ENCODE measurements at places on chromosomes 5 and 9. TPM values are rescaled to one million over a fixed set of nuclear protein-coding genes. Genes with fewer than 3 reads are reported as not detected.

DNA sequence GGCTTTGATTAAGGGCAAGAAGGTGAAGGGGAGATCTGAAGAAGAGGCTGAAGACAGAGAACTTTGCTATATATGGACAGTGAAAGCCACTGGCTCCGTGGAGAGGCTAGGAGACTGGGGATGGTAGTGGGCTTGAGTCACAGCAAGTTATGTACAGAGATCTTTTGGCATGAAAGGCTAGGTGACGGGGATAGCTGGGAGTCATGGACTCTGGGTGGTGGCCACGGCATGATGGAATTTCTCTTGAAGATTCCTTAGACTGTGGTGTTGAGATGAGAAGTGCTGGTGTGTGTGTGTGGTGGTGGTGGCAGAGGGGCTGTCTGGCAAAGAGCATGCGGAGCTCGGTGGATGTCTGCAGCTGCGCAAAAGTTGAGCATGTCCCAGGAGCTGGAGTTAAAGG is 120.6 kb upstream of the STC2 start:
- DNase-seq, result no peak

DNA sequence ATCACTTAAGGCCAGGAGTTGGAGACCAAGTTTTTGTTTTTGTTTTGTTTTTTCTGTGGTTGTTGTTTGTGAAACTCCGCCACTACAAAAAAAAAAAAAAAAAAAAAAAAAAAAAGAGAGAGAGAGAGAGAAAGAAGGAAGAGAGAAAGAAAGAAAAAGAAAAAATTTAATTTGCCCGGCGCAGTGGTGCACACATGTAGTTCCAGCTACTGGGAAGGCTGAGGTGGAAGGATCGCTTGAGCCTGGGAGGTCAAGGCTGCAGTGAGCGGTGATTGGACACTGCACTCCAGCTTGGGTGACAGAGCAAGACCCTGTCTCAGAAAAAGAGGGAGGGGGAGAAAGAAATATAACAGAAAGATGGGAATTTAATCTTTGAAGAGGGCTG is 902 bp downstream of the THG1L start:
- no peak for DNase-seq

Gene ARHGEF37
- total RNA-seq, result 5.6 TPM

Gene TRIM52
- total RNA-seq, result 14.1 TPM

DNA sequence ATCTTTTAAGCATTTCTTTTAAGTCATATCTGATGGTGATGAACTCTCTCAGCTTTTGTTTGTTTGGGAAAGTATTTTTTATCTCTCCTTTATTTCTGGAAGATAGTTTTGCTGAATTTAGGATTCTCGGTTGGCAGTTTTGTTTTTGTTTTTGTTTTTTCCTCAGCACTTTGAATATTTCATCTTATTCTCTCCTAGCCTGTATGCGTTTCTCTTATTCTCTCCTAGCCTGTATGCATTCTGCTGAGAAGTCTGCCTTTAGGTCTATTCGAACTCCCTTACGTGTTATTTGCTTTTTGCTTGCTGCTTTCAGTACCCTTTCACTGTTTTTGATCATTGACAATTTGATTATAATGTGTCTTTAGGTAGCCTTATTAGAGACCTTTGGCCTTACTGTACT is 787.8 kb upstream of the FAM174A start:
- DNase-seq, result no peak

- DNase-seq, result no peak
Measured at GRCh38 chr5:71695595-71695994, 23.5 kb upstream of the CARTPT start.

DNA sequence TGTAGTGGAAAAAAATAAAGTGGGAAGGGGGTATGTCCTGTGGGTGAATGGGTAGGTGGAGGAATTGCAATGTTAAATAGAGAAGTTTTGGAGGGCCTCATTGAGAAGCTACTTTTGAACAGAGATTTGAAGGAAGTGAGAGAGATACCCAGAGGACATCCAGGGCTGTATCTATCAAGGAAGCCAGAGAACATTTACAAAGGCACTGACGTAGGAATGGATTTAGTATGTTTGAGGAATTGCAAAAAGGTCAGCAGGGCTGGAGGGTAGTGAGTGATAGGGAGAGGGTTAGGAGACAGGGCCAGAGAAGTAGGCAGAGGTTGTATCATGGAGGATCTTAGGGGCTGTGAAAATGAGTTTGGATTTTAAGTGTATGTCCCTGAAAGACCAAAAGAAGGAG is 13.9 kb downstream of the PTTG1 start:
- no peak for DNase-seq

DNA sequence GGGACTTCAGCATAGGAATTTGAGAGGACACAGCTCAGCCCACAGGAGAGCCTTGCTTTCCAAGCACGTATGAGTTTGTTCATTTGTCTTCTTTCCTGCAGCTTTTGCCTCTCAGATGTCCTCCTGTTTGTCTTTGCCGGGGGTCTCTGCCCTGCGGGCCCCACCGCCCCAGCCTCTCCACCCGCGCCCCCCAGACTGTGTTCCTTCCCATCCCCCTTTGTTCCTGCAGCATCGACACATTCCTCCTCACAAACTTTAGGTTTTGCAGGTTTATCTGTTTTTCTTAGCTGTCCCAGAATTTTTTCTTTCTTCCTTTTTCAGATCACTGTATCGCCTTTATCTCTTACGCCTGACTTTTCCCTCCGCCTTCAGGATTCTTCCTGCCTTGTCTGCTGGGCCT is 18.9 kb downstream of the UBE2QL1 start:
- DNase-seq, result no peak

- peak; percentile 31 for DNase-seq
Measured at GRCh38 chr5:159156426-159157238, 52.7 kb downstream of the RNF145 start.

GRCh38 chr5:142978726-142979125 is 208.5 kb downstream of the ARHGAP26 start:
- no peak for DNase-seq

DNA sequence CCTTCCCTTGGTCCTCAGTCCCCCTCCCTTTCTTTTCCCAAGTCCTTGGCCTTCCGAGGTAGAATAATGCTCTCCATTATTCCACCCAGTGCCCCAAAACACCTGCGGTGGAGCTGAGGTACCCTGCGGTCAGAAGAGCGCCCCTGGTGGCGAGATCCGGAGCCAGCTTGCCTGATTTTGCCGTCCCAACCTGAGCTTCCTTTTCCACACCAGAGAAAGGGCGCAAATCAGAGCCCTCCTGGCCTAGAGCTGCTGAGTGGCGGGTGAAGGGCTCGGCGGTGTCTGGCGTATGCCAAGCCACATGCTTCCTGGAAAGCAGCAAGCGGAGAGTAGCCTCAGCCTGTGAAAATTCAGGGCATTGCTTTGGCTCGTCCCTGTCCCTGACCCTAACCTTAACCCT is 21.1 kb upstream of the CARTPT start:
- DNase-seq, result no peak

DNA sequence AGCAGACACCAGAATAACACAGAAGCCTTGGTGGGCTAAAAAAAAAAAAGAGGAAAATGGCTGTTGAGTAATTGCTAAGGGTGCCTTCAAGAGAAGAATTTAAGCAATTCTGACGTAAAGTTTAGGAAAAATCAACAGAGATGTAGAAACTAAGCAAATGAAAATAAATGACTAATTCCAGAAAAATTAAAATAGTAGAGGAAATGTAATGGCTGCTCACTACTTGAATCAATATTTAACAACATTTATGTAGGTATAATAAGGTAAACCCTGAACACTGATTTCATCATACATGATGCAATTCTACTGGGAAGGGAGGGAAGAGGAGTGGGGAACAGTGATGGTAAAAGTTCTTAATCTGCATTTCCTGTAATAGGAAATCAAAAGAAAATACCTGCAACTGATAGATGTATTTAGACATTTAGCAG is 41.4 kb downstream of the PUM3 start:
- no peak for DNase-seq

GRCh38 chr9:71680189-71680980 is 87.9 kb downstream of the CEMIP2 start:
- no peak for DNase-seq

DNA sequence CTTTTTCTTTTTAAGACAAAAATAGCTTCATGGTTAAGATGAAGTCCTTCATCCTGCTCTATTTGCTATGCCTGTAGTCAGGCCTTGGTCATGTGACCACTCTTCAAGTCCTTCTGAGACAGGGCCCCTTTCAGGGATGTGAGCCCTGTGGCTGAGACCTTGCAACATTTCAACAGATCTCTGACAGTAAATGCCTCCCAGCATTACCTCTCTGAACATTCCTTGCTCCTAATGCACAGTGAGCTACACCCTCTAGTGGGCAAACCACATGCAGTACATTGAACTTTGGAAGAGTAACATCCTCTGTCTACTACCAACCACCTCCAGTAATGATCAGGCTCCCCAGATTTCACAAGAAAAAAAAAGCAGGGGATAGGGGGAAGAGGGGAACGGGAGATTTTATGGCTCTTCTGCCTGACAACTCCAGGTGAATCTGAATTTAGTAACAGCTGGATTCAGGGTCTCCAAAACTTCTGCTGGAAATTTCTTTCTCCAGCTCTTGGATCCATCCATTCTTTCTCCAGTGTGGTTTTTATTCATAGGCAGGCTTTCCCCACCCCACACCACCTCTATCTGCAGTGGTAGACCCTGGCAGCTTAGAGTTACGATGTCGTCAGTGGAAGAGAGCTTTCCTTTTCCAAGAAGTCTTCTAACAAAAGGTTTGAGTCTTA is 8.9 kb upstream of the FBXO38 start:
- DNase-seq, result no peak

GRCh38 chr5:5826911-5827310 is 404.4 kb downstream of the ICE1 start:
- no peak for DNase-seq

Gene HSD17B3
- not detected for total RNA-seq

Gene PAM
- 144 TPM for total RNA-seq

GRCh38 chr9:125842242-125842641 is 95.1 kb downstream of the PBX3 start:
- DNase-seq, result no peak

- DNase-seq, result no peak
Measured at GRCh38 chr9:93667627-93668026, 91.2 kb downstream of the PHF2 start.

Gene ROPN1L
- total RNA-seq, result 0.26 TPM

GRCh38 chr5:163504079-163504931 is 1.1 kb upstream of the MAT2B start:
- peak; percentile 46 for DNase-seq

GRCh38 chr9:131697097-131697496 is 42.8 kb downstream of the RAPGEF1 start:
- DNase-seq, result no peak

- no peak for DNase-seq
Measured at GRCh38 chr9:123851851-123852250, 78.1 kb downstream of the DENND1A start.

DNA sequence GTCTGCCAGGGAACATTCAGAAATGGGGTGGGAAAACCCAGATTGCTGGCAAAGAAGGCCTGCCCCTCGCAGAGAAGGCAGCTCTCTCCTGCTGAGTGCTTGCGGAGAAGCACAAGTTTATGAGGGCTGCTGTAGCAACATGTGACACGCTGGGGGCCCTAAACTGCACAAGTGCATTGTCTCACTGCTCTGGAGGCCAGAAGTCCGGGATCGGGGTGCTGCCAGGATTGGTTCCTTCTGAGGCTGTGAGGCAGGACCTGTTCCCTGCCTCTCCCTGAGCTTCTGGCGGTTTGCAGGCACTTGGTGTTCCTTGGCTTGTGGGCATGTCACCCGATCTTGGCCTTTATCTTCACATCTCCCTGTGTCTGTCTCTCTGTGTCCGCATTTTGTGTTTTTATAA is 75.6 kb upstream of the NEURL1B start:
- no peak for DNase-seq

Gene GPR150
- total RNA-seq, result not detected

DNA sequence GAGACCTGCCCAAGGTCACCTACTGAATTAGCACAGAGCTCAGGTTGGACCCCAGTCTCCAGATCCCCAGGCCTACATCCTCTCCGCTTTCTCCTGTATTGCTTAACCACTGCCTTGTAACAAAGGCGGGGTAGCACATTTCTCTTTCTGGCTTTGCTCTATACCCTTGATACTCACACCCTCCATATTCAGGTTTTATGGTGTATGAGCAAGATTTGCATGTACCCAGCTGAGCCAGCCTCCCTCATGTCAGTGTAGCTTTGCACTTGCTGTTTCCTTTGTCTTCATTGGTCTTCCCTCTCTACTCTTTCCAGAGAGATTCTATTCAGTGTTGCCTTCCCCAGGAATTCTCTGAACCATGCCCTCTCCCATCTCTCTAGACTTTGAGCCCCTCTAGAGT is 19.6 kb upstream of the ZCCHC7 start:
- DNase-seq, result no peak

GRCh38 chr9:4207881-4208615 is 91.8 kb downstream of the GLIS3 start:
- DNase-seq, result no peak

Gene LHX2
- not detected for total RNA-seq

Gene GHR
- 34.6 TPM for total RNA-seq

Gene RASEF
- total RNA-seq, result 10.9 TPM

- DNase-seq, result no peak
Measured at GRCh38 chr5:142845402-142845921, 75.3 kb downstream of the ARHGAP26 start.

Gene THBS4
- 3.9 TPM for total RNA-seq

DNA sequence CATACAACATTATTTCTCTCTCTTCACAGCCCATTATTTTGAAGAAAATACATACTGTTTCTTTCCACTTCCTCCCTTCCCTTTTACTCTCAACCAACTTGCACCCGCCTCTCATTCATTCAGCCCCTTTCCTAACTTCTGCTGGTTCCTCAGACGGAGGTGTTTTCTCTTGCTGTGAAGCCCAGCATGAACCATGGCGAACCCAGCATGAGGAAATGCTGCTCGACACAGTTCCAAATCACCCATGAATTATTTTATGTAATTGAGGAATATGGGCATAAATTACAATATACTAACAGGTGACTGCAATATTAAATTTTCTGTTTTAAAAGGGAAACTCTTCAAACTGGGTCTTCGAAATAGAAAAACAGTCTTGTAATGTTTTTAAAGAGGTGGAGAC is 124.8 kb downstream of the MEF2C start:
- DNase-seq, result no peak

- peak; percentile 18 for DNase-seq
Measured at GRCh38 chr9:38200431-38200830, 131.4 kb upstream of the SHB start.

DNA sequence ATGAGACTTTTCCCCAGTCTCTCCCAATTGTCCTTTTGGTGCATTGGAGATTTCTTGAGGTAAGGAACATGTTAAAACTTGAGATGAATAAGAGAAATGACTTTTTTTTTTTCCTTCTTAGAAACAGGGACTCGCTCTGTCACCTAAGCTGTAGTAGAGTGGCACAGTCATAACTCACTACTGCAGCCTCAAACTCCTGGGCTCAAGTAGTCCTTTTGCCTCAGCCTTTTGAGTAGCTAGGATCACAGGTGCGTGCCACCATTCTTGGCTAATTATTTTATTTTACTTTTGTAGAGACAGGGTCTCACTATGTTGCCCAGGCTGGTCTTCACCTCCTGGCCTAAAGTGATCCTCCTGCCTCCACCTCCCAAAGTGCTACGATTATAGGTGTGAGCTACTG is 25.9 kb downstream of the CDC42SE2 start:
- DNase-seq, result no peak
